Stimulated activated CD8-positive, alpha-beta memory T cell treated with anti-CD3 and anti-CD28 coated beads, Interleukin-4, amount 100 ng/mL, for 1 hour (primary cell): ENCODE measurements at places on chromosomes 16 and 17.

DNA sequence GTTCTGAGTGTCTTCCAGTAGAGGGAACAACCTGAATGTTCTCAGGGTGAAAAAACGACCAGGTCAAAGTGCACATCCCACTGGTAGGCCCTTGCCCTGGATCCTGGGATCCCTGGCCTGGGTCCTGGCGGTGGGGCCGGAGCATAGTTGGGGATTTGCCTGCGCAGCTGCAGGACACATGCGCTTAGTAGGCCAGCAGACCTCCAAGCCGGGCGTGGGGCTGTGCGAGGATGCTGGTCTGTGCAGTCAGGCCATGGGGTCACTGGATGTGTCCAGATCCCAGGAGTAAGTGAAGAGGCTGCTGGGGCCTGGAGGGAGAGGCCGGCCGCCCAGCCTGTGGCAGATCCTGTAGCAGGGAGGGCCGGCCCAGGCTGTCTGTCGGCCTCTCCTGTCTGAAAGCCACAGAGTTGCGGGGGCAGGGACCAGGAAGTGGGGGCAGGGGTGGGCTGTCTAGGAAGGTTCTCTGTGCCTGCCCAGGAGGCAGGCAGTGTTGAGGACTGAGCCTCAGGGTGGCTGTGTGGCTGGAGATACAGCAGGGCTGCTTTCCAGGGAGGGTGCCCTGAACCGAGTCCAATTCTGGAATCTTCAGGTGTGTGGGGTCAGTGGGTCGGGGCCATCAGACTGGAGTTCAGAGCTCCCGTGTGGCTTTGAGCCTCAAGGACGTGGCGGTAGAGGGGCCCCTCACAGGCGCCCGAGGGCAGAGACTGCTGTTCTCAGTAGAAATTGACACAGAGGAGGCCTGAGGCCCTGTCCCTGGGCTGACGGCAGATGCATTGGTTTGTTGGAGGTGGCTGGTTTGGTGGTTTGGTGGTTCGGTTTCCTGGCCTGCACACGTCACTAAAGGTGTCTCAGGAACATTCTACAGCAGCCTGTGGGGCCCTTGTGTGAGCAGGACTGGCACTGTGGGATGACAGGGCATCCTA is 17.2 kb upstream of the NUDT16L1 start:
- no peak for DNase-seq

- no peak for DNase-seq
These were observed 18.4 kb downstream of the ABCA9 start for GRCh38 chr17:69042308-69042707.

DNA sequence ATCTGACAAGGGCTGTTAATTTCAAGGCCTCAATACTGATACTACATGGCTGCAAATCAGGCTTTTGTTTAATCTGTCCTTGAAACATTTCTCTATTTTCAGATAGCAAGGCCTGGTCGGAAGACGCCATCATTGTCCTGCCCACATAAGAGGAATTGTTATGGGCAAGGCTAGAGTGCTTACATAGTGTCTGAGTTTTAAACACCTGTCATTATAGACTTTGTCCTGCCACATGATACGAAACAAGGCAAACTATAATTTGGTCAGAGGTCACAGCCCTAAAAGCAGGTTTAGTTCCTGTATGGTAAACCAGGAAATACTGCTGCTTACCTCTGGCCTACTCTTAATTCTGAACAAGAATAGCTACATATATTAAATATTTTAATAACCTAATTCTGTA is 104.4 kb downstream of the SSH2 start:
- no peak for DNase-seq

DNA sequence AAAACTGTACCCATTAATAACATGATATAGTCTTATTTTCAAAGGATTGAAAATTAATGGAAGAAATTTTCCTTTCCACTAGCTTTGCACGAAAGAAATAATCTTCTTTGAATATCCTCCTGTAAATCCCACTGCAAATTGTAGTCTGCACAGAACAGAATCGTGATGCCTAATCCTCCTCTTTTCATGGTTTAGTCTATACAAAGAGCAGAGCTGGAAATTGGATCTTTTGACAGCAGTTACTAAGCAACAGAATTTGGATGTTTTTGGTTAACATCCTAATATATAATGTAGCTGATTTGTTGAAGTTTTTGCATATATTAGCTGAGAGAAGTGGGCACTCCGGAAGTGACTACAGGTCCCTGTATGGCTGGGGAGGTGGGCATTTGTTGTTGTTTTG is 98.6 kb downstream of the WNT3 start:
- no peak for DNase-seq

DNA sequence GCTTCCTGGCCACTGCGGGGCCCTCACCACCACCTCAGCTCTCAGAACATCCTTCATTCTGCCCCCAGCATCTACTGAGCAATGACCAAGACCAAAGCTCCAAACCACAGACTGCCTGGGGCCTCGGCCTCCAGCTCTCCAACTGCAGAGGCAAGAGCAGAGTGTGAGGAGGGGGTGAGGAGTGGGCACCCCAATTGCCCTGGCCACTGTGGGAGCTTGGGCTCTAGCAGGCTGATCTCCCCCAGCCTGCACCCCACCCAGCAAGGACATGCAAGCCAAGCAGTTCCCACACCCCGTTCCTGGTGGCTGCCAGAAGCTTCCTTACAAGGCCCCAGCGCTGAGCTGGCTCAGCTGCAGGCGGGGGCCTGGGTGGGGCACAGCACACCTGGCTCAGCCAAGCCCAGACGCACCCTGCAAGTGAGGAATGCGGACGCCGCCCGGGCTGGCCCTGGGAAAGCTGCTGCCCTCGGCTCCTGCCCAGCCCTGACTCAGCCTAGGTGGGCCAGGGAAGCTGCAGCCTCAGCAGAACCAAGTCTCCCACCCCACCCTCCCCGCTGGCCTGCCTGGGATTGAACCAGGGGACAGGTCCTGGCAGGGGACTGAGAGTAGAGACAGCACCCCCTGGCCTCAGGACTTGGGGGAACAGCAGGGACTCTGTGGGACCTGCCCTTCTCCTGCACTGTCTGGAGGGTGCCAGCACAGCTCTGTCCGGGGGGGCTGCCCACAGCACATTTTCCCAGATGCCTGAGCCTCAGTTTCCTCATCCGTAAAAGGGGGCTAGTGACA is 29.7 kb upstream of the KRT17 start:
- DNase-seq, result no peak

GRCh38 chr16:89119166-89119621 is 25.5 kb downstream of the ACSF3 start:
- DNase-seq, result no peak

- DNase-seq, result no peak
These were observed 9.9 kb downstream of the TBC1D16 start for GRCh38 chr17:80025796-80026195.

- no peak for DNase-seq
These were observed 342.7 kb downstream of the SOX9 start for GRCh38 chr17:72463287-72464102.

DNA sequence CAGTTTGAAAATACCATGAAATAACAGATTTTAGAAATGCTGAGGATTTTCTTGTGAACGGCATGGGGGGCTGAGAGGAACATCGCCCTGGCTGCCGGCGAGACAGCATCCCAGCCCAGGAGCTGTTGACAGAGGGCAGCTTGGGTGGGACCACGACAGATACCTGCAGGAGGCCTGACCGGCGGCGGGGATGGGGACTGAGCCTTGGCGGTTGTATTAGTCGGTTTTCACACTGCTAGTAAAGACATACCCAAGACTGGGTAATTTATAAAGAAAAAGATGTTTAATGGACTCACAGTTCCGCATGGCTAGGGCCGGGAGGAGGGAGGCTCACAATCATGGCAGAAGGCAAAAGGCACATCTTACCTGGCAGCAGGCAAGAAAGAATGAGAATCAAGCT is 82.3 kb upstream of the DNAH17 start:
- no peak for DNase-seq

- no peak for DNase-seq
These were observed 167.5 kb downstream of the CDK5R1 start for GRCh38 chr17:32654324-32654723.

- DNase-seq, result no peak
These were observed 46.9 kb downstream of the PIMREG start for GRCh38 chr17:6491071-6491700.

- no peak for DNase-seq
These were observed 549.6 kb upstream of the KIF2B start for GRCh38 chr17:53273126-53273525.

DNA sequence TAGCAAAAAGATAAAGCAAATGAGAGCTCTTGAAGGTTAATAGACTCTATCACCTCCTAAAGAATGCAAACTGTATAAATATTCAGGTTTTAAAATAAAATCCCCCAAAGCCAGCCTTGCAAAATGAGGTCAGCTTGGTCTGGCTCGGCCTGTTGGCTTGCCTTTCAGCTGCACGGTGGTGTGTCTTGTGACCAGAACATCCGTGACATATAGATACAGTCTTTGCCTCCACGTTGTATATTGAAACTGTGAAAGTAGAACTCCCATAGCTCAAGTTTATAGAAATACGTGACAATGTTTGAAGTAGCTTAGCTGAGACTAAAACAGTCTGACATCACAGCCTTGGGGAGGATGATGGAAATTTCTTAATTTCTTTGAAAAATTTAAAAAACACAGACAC is 236.6 kb upstream of the MYOCD start:
- no peak for DNase-seq

DNA sequence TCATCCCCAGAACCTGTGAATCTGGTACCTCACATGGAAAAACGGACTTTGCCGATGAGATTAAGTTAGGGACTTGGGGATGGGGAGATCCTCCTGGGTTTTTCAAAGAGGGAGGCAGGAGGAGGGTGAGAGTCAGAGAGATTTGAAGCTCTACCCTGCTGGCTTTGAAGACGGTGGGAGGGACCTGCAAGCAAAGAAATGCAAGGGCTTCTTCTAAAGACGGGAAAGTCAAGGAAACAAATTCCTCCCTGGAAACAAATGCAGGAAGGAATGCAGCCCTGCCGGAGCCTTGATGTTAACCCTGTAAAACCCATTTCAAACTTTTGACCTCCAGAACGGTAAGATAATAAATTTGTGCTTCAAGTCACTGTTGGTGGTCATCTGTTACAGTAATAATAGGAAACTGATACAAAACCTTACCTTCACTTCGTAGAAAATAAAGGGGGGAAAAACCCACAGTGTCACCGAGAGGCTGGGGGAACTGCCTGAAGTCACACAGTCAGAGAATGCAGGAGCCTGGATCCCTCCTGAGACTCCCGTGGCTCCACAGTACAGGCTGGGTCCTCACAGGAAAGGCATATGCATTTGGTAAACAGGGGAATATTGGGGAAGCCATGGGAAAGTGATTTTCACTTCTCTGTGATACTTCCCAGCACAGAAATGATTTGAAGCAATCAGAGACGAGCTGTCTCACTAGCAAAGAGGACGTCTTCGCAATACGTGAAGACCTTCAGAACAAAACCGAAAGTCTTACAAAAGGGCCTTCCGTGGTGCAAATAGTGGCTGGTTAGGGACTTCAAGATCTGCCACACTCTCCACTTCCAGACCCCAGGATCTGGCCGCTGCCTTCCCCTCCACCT is 58.9 kb upstream of the CLEC3A start:
- DNase-seq, result no peak

DNA sequence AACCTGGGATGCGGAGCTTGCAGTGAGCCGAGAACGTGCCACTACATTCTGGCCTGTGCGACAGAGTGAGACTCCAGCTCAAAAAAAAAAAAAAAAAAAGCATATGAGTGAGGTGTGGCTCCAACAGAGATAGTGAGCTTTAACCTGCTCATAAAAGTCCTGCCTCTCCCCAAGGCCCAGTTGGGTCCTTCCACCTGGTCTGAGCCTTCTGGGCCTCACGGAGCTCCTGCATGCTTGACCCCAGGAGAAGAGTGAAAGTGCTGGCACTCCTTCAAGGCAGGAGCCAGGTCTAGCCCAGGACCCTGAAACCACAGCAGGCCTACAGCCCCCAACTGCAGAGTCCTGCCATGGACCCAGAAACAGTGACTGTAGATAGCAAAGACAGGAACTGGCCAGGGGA is 17.7 kb downstream of the HSD11B2 start:
- DNase-seq, result no peak

DNA sequence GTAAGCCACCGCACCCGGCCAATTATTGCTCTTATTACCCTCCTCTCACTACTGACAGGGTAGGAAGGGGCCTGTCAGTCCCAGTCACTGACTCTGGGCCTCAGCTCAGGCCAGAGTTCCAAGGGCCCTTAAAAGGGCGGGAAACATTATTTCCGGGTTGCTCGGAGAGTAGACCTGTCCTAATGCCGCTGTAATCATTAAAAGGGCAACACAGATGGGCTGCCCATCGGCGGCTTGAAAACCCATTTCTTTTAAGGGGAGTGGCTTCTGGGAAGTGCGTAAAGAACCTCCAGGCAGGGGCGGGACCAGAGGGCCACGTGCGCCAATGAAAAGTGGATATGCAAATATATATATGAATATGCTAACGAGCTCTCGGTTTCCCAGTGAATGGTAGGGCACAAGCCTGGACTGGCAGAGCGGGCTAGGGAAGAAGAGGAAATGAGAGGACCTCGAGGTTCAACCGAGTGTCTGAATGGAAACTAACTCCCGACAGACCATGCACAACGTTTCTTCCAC is 26.6 kb downstream of the PIPOX start:
- no peak for DNase-seq

- DNase-seq, result no peak
These were observed 4.8 kb downstream of the GLIS2 start for GRCh38 chr16:4320571-4321137.

- DNase-seq, result no peak
These were observed 721 bp upstream of the BEAN1 start for GRCh38 chr16:66426112-66427035.

- DNase-seq, result no peak
These were observed 15.5 kb upstream of the CMIP start for GRCh38 chr16:81429045-81429521.

DNA sequence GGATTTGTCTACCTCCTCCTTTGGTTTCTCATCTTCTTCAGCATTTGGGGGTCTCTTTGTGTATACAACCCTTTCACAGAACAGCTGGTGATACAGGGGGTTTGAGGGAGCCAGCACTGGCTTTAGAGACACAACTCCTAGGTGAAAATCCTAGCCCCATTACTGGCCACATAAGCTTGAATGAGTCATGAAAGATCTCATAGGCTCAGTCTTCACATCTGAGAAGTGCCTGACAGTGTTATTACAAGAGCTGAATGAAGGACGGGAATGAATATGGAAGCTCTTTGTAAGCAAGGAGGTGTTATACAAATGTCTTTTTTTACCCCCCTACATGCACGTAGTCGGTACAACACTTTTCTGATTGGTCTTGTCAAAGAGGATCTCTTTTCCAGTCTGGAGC is 1.7 kb upstream of the B4GALNT2 start:
- DNase-seq, result no peak
